RWPE1 (cell line): ENCODE measurements at places on chromosomes 7 and 10.

GRCh38 chr10:80697926-80698325, 160.2 kb downstream of the SH2D4B start:
- DNase-seq, result no peak

- no peak for DNase-seq
These were observed 246.9 kb upstream of the GLI3 start for GRCh38 chr7:42483886-42484285.

DNA sequence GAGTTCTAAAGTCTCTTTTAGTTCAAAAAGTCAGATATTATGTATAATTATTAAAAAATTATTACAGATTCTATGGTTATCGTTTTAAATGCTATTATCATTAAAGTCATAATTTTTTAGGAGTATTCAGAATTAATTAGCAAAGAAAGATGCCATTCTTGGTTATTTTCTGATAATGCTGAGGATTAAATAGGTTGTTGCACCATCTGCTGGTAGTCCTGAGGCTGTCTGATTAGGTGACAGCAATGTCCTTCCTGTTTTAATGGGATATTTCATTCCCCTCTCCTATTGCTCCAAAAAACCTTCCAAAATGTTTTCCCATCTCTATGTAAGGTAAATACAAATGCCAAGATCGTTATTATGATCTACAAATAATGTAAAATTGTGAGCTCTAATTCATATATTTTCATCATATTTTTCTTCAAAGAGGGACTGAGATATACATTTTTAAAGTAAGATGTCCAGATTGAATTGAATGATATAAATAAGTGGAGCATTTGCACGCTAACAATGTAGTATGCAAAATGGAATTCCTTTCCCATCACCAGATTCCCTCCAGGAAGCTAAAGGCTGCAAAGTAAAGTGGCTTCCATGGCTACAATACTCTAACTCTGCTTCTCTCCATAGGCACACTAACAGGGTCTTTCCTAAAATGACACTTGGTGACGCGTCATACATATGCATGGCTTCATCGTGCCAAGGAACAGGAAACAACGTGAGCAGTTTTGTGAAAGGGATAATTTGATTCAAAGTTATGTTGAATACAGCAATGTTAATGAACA, 58.8 kb upstream of the AKR1E2 start:
- DNase-seq, result peak; percentile 29

- DNase-seq, result no peak
These were observed 366.9 kb downstream of the DNAJB6 start for GRCh38 chr7:157703534-157704195.

DNA sequence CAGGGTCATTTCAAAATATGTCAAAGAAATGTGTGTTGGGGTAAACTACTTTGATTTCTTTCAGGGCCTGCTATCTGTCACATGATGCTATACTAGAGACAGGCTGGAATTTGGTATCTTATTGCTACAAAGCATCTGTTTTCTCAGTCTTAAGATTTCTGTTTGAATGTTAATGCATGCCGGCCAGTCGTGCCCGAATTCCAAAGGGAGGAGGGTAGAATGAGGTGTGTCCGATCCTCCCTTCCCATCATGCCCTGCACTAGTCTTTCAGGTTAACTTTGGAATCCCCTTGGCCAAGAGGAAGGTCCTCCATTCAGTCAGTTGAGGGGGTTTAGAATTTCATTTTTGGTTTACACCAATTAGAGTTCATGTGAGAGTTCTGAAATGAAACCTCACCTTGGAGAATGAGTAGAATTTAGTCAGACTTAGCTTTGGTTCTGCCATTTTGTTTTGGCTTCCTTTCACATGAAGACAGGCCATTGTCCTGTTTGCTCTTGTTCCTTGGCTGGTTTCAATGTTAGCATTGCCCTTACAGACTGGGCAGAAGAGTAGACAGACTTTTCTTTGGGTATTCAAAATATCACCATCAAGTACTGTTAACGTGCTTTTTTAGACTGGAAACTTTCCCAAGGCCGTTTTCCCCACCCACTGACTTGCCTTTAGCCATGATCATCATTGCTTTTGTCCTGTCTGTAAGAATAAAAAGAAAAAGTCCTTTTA, 95.8 kb downstream of the CAMK1D start:
- DNase-seq, result no peak

DNA sequence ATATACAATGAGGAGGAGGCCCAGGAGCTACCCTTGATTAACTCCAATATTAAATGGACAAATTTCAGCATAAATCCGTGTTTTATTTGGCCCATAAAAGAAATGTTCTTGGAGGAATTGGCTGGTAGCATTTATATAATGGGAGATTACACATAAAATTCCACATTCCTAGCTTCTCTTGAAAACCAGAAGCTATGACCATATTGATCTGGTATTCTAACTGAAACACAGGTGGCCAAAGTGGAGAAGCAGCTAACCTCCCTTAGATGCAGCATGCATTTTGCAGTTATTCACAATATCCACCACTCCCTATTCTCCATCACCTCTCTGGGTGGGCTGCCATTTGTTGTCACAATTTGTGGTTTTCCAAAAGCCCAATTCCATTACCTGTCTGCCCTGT, 148.8 kb upstream of the CACNA2D1 start:
- DNase-seq, result no peak

DNA sequence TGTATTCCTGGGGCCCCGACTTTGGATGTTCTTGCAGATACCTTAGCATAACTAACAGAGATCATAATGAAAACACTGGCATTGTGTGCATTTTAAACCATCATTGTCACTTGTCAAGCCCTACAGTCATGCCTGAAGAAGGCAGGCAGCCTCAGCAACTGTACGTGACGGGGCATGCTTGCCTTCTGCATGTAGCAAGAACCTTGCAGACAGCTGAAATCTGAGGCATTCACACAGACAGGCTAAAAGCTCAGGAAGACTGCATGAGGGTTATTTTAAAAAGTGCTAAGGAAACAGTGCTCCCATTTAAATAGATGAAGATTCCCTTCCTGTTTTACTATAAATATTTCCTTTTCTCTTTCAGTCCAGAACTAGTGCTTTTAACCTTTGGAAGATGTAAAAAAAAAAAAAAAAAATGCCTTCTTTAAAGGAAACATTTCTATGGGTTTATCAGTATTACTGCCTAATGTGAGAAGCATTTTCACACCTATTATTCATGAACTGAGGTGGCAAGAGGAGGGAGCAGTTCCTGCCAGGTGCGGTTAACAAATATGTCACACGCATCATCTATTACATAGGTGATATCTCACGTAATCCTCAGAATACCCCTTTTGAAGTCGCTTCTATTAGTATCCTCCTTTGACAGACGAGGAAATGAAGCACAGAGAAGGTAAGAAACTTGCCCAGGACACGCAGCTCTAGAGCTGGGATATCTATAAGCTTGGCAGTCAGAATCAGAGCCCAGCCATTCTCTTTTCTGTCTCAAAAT, 88.1 kb downstream of the PRKCQ start:
- DNase-seq, result peak; percentile 64

- DNase-seq, result no peak
These were observed 133.8 kb upstream of the PLXNA4 start for GRCh38 chr7:132709971-132710567.

GRCh38 chr7:1227071-1227804, 5.4 kb upstream of the UNCX start:
- no peak for DNase-seq

GRCh38 chr7:45446195-45446944, 127.8 kb upstream of the ADCY1 start:
- peak; percentile 48 for DNase-seq

DNA sequence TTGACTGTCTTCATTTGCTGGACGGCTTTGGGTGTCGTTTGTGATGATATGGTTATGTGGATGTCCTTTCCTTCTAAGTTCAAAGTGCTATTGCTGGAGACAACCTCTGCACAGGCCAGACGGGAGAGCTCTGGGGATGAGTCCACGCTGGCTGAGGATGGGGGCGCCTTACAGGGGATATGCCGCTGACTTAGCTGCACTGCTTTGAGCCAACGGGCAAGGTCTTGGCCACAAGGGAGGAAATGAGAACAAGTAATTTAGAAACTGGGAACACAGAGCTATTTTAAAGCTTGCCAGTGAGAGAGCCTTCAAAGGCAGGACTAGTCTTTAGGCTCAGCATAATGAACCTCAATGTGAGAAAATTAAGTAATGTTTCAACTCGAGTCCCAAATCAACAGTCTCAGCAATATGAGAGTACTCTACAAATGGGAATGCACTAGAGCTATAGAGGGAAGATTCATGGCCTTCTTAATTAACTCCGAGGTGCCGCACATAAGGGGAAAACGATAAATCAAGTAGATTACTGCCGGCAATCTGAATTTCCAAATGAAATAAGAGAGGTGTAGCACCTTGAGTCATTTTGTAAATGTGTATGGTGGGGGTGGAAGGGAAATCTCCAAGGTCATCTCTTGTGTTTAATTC, 209.3 kb downstream of the JAZF1 start:
- no peak for DNase-seq

DNA sequence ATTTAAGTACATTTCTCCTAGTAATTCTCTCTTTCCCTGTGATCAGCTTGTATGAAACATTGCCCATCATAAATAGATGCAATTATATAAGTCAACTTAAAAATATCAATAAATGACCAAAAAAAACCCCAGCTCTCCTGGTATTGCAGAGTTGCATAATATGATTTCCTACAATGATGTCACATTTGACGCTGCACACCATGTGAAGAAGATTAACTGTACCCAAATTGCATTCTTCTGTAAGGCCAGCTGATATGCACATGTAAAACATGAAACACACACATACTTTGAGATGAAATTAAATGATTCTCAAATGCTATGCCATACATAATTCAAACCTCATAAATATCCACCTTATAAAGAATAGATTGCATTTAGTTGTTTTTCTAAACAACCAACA, 115.5 kb downstream of the AGMO start:
- DNase-seq, result no peak

DNA sequence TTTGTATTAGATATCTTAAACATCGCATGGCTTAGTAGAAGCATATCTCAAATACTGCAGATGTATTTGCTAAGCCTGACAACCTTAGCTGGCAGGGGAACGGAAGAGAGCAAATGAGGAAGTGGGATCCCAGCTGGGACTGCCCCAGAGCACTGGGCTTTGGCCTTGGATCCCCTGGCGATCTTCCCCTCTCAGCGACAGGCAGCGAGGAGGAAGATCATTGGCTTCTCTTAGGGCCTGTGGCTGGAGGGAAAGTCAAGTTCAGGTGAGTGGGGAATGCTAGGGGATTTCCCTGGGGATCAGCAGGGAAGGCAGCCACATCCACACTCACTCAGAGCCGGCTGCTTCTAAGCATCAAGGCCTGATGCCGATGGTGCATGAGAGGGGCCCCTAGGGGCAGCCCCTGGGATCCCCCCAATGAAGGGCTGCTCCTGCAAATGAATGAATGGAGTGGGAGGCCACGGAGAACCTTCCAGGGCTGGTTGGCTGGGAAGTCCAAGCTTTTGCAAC, 42.0 kb downstream of the LYZL2 start:
- no peak for DNase-seq

- DNase-seq, result no peak
These were observed 5.6 kb downstream of the DPYSL4 start for GRCh38 chr10:132192076-132192975.

GRCh38 chr7:113402482-113402881, 284.1 kb upstream of the SMIM30 start:
- no peak for DNase-seq

DNA sequence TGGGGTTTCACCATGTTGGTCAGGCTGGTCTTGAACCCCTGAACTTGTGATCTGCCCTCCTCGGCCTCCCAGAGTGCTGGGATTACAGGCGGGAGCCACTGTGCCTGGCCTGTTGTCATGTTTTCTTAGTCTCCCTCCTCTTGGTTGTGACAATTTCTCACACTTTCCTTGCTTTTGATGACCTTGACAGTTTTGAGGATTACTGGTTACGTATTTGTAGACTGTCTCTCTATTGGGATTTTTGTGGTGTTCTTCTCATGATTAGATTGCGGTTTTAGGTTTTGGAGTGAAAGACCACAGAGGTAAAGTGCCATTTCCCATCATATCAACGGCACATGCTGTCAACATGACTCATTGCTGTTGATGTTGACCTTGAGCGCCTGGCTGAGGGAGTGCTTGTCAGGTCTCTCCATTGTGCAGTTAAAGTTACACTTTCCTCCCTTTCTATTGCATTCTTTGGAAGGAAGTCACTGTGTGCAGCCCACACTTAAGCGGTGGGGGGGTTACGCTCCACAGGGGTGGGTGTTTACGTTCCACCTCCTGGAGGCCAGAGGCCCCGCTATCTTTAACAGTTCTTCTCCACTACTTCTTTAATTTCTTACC, 10.8 kb downstream of the NEURL1 start:
- DNase-seq, result peak; percentile 47

- DNase-seq, result no peak
These were observed 234.4 kb upstream of the SLC26A5 start for GRCh38 chr7:103680161-103681144.

GRCh38 chr10:3477683-3478082, 305.1 kb upstream of the PITRM1 start:
- DNase-seq, result no peak

GRCh38 chr10:15035385-15036301, 8.1 kb upstream of the OLAH start:
- DNase-seq, result no peak
